ENCODE measurements at places on chromosomes 3 and 15.

DNA sequence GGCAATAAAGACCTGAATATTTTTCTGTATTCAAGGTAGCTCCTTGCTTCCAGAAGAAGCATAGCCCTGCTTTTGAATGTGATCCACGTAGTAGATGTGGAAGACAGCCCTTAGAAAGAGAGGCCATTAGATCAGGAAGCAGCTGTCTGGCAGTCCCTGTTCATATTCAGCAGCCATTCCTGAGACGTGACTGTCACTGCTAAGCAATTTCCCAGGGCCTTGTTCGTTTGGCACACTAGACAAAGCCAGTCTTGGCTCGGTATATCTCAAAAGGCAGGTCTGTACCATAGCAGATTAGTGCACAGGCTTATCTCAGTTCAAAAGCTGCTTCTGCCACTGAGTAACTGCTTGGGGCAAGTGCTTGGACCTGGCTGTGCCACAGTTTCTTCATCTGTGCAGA, 287.8 kb upstream of the MCTP2 start:
- DNase-seq = no peak

DNA sequence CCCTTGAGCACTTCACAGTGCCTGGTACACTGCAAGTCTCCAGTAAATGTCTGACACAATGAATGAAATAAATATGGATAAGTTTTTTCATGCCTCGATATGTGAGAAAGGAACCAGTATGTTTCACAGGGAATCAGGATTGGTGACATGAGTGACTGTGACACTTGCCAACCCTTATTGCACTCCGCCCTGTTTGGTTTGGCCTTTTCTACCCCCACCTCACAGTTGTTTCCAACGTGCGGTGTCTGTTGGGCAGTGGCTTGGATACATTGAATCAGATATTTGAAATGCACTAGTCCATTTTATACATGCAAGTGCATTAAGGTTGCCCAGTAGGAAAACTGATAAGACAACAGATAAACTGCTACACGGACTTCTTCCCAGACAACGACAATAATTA, 2.0 kb downstream of the NPHP3 start:
- DNase-seq = no peak

GRCh38 chr15:23013681-23014080, 25.7 kb downstream of the TUBGCP5 start:
- no peak for DNase-seq

DNA sequence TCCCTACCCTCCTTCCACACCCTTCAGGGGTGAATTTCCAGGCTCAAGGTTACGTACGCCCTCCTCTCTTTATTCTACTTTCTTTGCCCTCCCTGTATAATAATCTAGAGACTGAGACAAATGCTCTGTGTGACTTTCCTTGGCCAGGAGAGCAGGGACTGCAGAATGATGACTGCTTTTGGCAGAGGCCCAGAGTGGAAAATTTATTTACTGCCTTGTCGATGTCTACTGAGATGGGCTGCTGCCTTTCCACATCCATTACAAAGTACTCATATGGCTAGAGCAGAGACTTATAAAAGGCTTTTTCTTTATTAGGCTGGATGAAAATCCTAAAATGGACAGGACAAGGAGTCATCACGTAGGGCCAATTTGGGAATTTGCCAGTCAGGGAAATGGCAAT, 576.2 kb downstream of the TUSC7 start:
- no peak for DNase-seq

DNA sequence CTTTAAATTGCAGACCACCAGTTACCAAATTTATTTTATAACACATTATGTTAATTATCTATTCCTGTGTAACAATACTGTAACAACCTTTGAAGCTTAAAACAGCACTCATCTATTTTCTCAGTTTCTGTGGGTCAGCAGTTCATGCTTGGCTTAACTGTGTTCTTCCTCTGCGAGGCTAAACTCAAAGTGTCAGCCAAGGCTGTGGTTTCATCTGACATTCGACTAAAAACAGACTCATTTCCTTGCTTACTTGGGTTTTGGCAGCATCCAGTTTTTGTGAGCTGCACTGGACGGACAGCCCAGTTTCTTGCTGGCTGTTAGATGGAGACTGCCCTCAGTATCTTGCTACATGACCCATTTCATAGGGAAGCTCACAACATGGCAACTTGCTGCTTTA, 247.3 kb upstream of the KCNH8 start:
- DNase-seq = no peak

DNA sequence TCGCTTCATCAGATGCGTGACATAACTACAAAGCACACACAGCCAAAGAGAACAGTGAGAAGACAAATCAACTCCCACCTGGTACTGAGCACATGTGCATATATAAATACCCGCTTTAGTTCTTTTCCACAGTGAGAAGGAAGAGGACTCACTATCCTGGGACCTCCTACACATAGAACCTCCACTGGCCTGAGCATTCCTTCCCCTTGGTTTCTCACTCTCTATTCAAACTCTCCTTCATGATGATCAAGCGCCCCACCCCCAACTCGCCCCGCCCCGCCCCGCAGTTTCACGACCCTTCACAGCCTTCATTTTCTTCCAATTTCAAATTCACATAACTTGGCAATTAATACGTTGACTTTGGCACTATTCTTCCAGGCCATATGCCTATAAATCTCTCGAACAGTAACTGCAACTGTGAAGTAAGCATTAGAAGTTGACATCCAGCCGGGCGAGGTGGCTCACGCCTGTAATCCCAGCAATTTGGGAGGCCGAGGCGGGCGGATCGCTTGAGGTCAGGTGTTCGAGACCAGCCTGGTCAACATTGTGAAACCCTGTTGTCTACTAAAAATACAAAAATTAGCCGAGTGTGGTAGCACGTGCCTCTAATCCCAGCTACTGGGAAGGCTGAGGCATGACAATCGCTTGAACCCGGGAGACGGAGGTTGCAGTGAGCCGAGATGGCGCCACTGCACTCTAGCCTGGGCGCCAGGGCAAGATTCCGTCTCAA, 1.1 kb downstream of the RPS17 start:
- no peak for DNase-seq

DNA sequence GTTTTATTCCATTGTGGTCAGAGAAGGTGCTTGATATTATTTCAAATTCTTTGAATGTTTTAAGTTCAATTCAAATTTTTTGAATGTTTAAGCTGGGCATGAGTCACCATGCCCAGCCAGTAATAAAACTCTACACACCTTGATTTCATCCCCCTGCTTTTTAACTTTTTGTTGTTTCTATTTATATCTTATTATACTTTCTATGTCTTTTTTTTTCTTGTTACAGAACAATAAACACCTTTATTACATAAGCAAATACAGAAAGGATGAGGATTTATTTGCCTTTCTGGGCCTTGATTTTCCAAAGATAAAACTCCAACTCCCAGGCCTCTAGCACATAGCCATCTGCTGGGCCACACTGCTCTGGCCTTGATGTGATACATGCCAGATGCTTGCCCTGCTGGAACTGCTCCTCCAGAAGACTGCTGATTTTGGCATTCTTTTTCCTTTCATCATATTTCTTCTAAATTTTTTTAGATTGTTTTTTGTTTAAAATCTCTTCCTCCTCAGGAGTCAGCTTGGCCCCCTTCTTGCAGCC, 14.0 kb downstream of the DNAH12 start:
- no peak for DNase-seq

DNA sequence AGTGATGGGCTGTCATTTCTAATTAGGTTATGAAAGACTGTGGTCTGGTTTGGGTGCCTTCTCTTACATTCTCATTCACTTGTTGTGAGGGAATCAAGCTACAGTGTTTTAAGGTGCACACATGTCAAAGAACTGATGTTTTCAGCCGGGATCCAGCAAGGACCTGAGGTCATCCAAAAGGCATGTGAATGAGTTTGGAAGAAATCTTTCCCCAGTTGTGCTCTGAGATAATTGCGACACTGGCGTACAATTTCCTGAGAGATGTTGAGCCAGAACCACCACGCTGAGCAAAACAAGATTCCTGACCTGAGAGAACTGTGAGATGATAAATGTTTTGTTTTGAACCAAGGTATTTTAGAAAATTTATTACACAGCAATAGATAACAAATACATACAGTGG, 295.3 kb upstream of the SLITRK3 start:
- DNase-seq = no peak

DNA sequence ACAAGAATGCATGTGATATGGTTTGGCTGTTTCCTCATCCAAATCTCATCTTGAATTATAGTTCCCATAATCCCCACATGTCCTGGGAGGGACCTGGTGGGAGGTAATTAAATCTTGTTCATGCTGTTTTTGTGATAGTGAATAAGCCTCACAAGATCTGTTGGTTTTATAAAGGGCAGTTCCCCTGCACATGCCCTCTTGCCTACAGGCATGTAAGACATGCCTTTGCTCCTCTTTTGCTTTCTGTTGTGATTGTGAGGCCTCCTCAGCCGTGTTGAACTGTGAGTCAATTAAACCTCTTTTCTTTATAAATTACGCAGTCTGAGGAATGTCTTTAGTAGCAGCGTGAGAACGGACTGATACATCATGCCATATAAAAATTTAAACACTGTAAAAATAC, 1537.0 kb downstream of the OTOL1 start:
- DNase-seq = no peak

GRCh38 chr15:65066001-65066634, 1.7 kb downstream of the RASL12 start:
- DNase-seq = no peak

DNA sequence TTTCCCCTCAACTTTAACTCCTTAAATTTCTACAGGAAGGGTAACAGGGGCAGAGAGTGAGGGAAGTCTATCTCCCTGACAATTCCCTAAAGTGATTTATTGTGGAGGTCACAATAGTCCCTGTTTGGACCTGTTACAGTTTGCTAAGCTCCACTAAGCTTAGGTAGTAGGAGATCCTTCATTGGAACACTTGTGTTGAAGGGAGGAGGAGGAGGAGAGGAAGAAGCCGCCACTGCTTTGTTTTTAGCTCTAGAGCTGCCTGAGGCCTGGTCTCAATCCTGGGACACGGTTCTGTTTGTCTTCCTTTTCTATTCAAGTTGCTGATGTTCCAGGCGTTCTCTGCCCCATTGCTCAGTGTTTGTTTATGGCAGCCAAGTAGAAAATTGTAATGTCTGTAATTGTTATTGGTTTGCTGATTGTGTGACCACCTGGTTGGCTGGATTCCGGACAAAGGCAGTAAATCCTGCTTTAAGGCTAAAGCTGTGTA, 48.4 kb downstream of the HES1 start:
- DNase-seq = no peak

GRCh38 chr3:32843510-32844321, 25.9 kb downstream of the TRIM71 start:
- DNase-seq = no peak

DNA sequence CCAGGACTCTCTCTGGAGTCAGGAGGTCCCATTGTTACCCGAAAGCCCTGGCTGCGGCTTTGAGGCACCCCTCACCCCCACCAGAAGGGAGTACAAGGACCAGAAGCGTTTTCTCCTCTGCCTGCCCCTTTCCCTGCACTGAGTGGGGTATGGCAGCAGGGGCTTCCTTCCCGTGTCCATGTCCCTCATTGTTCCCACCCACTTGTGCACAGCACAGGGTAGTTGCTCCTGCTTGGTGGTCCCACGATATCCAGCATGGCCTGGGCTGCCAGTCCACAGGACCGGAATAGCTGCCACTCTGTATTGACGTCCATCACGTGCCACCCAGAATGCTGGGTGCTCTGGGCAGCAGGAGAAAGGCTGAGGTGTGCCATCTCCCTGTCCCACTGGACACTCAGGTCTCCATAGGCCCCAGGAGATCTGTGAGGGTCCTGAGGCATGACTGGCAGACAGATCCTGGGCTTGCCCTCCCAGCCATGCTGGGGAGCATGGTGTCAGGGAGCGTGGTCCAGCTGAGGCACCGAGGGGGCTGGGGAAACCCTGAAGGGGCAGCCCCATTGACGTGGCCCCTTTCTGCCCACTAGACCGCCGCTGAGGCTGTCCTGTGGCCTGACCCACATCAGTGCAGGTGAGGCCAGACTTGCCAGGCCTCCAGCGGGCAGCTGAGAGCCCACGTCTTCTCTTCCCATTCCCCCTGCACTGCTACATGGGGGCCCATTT, 45.3 kb upstream of the SEC22A start:
- DNase-seq = no peak

DNA sequence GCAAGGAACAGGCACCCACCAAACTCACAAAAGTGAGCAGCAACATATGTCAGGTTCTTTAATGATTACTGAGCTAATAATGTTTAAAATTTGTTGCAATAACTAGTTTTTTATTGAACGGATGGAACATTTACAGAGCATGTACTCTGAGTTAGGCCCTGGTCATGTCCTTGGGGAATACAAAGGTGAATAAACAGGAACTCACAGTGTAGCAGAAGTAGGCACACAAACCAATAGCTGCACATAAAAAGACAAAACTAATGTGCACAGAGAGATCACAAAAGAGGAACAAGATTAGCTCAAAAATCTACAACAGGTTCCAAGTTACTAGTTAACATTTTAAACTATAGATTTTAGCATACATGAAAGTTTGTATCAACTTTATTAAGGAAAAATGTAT, 505.3 kb upstream of the PPP2R3A start:
- no peak for DNase-seq

DNA sequence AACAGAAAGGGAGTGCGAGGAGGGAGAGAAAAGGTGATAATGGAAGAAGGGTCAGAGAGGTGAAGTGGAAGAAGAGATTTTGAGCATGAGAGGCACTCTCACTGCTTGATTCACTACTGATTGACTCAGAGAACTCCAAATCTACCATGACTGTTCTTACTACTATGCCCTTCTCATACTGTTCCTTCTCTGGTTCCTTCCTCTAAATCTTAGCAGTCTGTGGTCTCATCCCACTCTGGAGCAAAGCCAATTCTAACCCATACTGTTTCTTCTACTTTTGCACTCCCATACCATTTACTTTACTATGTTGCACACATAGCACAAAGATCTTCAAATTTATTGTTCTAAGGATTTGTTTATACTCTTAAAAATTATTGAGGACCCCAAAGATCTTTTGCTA, 100.8 kb downstream of the DTWD1 start:
- no peak for DNase-seq

DNA sequence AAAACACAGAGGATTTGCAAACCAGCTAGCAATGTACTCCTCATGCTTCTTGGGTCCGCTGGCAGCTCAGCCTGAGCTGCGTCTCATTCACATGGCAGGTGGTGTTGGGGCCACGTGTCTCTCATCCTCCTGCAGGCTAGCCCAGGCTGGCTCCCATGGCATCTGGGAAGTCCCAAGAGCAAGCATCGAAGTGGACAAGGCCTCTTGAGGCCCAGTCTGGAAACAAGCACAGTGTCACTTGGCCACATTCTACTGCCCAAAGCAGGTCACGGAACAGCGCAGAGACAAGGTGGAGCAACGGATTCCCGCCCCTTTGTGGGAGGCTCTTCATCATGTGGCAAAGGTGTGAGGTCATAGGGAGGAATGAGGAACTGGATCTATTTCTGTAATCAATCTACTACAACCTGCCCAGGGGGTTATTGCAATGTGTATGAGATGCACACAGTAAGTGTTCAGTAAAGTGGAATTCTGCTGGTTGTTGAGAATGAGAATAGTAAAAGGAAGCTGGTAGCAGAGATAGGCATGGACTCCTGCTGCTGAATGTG, 128.3 kb downstream of the TPRA1 start:
- DNase-seq = no peak

Measured in stimulated activated CD4-positive, alpha-beta T cell treated with anti-CD3 and anti-CD28 coated beads, TNF-alpha, amount 100 ng/mL, for 1 hour (primary cell).